Hippocampal formation (tissue), 2 donors: ENCODE measurements at places on chromosomes 4 and X.

DNA sequence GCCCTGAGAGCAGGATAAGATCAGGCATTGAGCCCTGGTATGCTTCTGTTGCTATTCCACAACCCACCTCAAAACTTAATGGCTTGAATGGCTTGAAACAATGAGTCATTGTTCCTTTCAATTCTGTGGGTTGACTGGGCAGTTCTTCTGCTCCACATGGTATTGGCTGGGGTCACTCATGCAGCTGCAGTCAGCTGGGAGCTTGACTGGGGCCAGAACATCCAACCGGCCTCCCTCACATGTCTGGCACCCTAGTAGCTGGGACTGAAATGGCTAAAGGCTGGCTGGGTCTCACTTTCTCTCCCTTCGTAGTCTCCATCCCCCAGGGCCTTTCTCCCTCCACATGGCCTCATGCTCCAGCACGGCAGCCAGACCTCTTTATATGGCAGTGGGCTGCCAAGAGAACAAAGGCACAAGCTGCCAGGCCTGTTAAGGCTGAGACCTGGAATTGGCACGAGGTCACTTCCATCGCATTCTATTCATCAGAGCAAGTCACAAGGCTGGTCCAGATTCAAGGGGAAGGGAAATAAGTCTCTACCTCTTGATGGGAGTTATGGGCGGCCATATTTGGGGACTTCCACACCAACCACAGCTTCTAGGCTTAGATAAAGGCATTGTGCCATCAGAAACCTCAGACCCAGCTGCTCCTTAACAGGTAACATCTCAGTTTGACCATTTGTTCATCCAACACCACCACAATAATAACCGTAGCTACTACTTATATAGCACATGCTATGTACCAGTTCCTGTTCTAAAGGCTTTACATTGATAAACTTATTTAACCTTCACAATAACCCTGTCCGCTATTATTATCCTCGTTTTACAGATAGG, 159.7 kb upstream of the ATP6AP2 start:
- DNase-seq = peak; percentile 67

DNA sequence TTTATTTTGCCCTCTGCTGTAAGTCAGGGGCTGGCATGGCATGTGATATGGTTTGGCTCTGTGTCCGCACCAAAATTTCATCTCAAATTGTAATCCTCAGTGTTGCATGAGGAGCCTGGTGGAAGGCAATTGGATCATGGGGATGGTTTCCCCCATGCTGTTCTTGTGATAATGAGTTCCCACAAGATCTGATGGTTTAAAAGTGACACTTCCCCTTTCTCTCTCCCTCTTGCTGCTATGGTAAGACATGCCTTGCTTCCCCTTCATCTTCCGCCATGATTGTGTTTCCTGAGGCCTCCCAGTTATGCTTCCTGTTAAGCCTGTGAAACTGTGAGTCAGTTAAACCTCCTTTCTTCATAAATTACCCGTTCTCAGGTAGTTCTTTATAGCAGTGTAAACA, 72.0 kb upstream of the MSX1 start:
- no peak for DNase-seq

DNA sequence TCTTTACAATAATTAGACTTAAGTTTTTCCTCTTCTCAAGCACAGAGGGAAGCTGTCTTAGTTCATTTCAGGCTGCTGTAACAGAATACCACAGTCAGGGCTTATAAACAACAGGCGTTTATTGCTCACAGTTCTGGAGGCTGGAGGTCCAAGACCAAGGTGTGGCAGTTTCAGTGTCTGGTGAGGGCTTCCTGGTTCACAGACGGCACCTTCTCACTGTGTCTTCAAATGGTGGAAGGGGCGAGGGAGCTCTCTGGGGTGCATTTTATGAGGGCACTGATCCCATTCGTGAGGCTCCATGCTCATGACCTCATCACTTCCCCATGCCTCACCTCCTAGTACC, 115.7 kb upstream of the MXRA5 start:
- DNase-seq = no peak

GRCh38 chr4:152512483-152512882, 23.4 kb downstream of the FBXW7 start:
- no peak for DNase-seq

- DNase-seq = no peak
Measured at GRCh38 chrX:8233091-8233490, 62.0 kb upstream of the VCX2 start.

DNA sequence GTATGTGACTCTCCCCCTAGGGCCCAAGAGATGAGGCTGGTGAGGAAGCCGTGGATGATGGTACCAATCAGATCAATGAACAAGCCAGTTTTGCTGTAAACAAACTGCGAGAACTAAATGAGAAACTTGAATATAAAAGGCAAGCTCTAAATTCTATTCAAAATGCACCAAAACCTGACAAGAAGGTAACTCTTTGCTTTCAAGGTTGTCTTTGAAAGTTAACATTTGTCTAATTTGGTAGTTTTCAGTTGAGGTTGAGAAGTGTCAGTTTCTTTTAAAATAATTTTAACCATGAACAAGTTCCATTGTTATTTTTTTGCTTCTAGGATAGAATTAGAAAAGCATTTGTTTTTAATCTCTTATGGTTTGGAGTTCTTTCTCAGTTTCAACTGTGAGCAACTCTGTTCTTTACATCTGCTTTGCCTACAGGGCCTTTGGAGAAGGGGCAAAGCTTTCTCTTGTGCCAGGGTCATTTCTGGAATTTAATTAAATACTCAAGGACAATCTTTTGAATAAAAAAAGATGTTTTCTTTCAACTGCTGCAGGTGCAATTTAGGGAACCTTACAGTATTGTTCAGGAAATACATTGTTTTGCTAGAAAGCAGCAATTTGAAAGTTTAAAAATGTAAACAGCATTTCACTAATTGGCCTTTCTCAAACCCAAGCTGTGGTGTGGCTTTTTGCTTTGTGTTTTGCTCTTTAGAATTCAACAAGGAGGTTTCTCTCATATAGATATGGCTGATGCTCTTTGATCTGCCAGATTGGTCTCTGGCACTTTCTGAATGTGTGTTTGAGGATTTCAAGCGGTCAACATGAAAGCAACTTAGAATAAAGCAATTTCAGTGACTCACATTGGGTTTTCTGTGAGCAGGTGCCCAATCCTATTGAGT, 62.9 kb downstream of the LRP2BP start:
- DNase-seq = no peak

DNA sequence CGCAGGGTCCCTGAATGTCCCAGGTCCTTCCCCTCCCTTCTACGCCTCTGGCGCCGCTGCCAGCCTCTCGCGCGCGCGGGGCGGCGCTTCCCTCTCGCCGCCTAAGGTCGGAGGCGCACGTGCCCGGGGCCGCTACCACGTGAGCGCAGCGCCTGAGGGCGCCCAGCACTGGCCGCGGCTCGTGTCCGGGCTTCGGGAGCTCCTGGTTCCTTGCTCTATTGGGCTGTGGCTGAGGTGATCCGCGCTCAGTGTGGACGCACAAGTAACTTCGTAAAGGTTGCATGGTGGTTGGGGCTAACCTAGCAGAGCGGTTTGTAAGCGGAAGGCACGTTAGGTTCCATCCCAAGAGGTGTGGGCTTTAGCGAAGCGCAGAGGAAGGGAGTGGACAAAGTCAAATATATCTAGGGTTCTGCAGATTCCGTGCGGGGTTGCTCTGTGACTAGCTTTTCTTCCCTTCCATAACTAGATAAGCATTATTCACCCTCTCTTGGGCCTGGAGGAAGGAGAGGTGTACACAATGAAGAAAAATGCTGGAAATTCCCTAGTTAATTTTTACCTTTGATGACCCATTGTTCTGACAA, 1.8 kb downstream of the TLL1 start:
- DNase-seq = no peak

- DNase-seq = no peak
Measured at GRCh38 chr4:51836549-51836948, 6.4 kb upstream of the DCUN1D4 start.

DNA sequence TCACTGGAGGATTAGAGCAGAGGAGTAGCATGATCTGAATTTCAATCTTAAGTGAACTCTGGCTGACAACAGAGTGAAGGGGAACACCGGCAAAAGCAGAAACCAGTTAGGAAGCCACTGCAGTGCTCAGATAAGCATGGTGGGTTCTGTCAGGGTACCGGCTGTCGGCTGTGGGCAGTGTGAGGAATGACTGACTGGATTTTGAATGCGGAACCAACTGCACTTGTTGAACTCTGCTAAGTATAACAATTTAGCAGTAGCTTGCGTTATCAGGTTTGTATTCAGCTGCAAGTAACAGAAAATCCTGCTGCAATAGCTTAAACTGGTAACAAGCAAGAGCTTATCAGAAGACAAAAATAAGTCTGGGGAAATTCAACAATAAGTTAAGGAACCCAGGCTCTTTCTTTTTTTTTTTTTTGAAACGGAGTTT, 5.2 kb downstream of the HTT start:
- no peak for DNase-seq

DNA sequence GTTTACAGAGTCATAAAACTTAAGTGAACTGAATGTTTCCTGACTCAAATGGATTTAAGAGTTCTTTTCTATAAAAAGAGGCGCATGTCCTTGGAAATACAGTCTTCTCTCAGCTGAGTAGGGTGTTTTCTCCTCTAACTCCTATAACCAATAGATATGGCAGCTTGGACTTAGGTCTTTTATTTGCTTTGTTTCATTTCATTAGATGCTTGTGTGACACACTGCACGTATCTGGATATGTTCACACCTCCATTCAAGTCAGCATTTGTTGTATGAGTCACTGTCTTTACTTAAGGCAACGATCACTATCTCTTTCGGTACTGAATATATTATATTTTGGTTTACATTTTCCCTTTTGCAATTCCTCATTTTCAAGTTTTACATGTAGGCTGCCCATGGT, 136.6 kb downstream of the ARSF start:
- no peak for DNase-seq

- peak; percentile 11 for DNase-seq
Measured at GRCh38 chr4:147160908-147161513, 215.3 kb upstream of the TTC29 start.

GRCh38 chr4:1511441-1512041, 105.3 kb upstream of the NKX1-1 start:
- no peak for DNase-seq

DNA sequence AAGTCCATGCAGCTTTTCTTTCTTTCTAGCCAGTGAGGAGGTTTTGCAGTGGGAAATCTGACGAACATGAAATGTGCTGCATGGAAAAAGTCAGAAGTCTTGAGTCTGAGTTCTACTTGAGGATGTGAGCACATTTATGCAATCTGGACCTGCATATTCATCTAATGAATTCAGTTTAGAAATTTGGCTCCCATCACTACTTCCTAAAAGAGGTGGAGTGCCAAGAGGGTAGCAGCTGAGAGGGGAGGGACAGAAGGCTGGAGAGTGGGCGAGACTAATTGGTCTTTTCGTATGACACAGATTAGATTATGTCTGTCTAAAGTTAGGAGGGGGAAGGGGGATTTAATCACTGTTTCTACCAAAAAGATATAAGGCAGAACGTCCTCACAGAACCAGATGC, 535.9 kb downstream of the IQCM start:
- DNase-seq = no peak

DNA sequence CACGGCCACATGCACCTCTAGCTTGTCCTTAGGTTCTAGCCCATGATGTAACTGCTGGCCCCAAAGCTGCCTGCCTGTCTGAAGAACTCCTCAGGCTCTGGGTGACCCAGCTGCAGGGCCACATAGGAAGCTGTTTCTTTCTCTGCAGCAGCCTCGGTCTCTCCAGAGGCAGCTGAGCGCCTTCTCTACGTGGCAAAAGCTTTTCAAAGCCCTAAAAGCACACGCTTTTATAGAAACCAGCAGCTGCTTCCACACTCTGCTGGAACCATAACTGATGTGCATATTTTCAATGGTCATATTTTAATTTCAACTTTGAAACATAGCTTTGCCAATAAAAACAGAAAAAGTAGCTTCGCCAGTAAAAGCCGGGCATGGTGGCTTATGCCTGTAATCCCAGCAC, 37.4 kb downstream of the FAM53A start:
- DNase-seq = no peak

DNA sequence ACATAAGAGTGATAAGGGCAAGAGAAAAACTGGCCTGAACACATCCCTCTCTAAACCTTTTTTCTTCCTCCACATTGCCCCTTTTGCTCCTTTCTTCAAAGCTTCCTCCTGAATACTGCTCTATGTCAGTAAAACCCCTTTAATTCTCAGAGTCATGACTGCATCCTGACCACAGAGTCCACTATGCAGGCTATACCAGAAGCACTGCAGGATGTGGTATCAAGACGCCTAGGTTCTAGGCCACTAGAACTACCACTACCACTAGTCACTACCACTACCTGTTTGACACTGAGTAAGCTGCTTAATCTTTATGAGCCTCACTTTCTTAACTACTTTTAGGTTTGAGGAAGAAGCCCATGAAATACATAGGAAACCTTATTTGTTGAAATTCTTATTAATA, 38.7 kb downstream of the ARHGEF9 start:
- DNase-seq = no peak

DNA sequence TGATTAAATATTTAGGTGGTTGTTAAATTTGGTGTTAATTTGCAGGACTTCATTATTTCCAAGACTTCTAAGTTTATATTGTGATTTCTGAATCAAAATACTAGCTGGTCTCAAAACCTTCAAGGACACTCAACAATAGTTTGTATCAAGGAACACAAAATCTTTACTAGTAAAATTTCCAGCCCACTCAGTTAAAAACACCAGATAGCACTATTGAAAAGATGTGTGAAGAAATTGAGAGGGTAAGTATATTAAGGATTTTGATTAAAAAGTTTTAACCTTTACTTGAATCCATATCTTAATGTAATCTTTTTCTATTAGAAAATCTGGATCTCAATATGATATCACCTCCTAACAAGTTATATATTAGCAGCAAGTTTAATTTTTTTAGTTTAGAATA, 89.3 kb upstream of the UGT8 start:
- no peak for DNase-seq

DNA sequence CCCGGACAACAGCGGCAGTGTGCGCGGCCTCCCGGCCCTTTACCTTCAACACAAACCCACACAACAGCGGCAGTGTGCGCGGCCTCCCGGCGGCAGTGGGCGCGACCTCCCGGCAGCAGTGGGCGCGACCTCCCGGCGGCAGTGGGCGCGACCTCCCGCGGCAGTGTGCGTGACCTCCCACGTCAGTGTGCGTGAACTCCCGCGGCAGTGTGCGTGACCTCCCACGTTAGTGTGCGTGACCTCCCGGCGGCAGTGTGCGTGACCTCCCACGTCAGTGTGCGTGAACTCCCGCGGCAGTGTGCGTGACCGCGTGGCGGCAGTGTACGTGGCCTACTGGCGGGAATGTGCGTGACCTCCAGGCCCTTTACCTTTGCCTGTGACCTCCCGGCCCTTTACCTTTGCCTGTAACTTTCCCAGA, 576.6 kb upstream of the FRG1 start:
- DNase-seq = no peak

DNA sequence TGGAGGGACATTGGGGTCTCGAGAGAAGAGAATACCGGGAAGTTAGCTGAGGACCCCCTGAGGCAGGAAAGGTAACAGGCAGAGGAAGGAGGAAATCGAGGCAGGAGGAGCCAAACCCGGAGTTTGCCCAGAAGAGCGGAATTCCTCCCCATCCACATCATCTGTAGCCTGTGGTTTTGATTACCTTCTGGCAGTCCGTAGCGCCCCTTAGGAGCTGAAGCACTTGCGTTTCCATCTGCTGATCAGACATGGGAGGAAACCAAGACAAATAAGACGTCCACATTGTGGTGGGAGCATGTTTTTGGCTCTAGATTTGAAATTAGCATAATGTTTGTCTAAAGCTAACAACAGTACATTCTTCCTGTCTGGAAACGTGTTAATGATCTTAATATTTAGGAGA, 26.8 kb upstream of the HMX1 start:
- no peak for DNase-seq

- no peak for DNase-seq
Measured at GRCh38 chrX:68343551-68343950, 89.7 kb downstream of the OPHN1 start.
